Femur (tissue), 1 donor: ENCODE measurements at places on chromosomes 7 and 10.

GRCh38 chr10:63072951-63073350, 60.2 kb upstream of the NRBF2 start:
- DNase-seq = no peak

GRCh38 chr7:34761627-34762026, 103.6 kb downstream of the NPSR1 start:
- DNase-seq = no peak

DNA sequence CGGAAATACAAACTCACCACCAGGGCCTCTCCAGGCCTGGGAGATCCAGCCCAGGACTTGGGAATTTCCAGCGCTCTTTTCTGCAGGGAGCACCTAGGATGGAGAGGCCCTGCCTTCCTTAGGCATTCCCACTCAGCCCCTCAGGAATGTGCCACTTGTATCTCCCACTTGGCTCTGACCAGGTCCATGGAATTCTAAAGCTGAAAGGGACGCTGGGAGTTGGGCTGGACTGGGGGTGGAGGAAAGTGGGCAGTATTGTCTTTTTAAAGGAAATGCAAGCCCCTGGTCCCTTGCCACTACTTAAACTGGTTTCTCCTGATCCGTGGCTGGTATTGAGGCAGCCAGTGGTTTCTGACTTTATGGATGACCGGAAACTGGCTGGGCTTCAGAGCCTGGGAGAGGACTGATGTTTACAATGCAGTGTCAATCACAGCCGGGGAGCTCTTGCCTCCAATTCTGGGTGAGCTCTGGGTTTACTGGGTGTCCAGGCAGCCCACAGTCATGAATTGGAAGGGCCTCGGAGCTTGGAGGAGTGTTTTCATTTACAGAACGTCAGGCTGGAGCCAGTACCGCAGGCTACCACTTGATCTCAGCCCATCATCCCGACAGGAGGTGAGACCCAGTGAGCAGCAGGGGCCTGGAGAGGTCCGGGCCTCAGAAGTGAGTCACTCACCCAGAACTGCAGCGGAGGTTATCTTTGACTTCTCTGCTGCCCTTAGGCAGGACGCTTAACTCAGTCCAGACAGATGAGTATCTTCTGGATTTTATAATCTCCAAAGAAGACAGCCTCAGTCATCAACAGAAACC, 27.3 kb downstream of the AGAP3 start:
- no peak for DNase-seq

DNA sequence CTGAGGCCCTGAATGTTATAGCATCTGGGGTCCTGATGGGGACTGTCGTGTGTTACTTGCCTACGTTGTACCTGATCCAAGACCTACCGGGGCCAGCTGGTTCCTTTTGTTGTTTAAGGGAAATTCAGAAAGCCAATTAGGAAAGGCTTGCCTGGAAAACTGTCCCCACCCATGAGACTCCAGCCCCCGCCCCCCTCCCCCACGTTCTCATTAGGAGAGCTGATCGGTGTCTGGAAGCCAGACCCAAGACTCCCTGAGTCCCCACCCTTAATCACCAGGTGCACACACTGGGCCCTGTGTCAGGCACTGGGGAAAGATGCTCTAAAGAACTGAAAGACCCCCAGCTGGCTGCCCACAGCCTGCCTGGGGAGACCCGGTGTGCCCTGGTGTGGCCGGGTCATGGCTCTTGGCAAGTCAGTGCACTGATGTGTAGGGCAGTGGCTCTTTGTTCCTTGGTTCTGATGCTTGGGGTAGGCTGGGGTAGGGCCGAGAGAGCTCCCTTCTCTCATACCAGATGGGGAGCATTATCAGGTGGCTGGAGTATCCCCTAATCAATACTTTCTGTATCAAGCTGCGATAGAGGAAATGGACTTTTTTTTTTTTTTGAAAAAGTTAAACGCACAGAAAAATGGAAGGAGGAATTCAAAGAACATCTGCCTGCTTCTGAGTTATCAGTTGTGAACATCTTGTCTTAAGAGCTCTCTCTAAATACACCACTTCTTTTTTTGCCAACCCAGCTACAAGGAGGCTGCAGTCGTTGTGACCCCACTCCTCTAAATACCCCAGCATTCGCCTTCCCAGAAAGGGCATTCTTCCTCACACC, 16.9 kb downstream of the TSPAN15 start:
- DNase-seq = no peak

GRCh38 chr10:72218726-72219125, 2.6 kb upstream of the ASCC1 start:
- DNase-seq = no peak

DNA sequence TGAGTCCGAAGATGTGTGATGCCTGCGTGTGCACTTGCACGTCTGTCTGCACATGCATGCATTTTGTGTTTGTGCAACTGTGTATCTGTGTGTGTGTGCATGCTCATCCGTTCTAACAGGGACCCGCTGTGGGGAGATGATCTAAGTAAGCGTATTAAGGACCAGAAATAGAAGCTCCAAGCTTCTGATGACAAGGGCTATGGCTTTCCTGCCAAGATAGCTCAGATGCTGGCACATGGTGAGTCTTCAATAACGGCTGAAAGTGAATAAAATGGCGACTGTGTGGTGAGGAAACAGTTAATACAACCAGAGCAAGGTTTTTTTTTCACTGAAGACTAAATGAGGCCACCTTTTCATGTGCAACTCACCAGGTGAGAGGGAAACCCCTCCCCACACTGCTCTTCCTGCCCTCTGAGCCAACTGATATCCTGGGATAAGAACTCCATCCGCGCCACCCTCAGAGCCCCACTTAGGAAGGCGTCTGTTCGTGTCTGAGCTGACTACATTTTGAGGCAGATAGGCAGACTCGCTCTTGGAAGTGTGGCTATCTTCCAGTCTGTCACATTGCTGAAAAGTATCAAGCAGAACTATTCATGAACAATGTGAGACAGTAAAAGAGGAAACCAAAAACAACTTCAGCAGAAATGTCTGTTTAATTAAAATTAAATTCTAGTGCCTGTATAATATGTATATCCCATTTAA, 47.4 kb upstream of the TCERG1L start:
- DNase-seq = no peak

DNA sequence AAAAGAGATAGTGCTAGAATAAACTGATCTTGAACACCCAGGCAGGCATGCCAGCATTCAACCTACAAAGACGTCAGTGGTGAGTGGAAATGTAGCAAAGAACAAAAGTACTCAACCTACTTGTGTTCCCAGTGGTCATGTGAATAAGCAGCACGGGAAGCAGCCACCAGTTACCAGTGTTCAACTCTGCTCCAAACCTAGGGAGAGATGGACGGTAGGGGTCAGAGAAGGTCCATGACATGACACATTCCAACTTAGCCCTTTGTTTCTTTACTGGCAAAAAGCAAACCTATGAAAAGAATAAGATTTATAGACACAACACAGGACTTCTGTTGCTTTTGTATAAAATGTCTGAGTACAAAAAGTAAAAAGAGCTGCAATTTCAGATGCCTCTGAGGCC, 511.4 kb downstream of the XPNPEP1 start:
- no peak for DNase-seq

DNA sequence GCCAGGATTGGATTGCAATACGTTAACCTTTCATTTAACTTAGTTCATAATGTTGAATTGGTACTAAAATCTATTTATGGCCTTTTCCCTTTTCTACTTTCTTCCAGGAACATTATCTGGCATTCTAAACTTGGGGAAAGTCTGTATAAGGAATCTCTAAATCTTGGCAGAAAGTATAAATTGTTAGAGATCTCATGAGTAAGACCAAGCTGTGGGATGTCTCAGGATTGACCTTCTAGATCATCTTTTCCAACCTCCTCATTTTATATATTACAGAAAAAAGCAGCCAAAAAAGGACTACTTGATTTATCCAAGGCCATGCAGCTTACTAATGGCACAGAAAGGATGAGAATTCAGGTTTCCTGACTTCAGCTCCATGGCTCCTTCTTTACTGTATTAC, 598.3 kb downstream of the INHBA start:
- no peak for DNase-seq

DNA sequence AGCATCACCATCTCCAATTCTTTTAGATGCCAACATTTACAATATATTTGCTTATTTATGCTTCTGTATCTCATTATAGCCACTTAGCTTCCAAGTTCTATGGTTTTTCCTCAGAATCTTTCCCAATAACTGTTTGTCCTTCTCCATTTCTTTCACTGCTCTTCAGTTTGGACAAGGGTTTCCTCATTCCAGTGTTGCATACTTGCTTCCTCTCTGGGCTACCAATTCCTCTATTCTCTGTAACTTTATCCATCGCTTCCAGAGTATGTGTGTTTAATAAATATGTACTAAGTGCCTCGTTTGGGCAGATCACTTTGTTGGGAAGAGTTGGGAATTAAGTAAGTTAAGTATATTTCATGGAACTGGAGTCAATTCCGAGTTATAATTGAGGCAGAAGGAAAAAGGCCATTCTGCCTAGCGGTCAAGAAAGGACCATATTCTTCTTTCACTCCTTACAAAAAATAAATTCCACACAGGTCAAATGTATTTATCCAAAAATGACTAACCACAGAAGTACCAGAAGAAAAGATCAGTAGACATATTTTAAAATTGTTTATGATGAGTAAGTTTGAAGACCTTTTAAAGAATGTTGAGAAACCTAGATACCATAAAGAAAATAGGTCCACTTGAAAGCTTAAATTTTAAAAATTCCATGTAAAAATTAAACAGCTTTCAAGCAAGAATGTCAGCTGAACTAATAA, 10.8 kb downstream of the STAMBPL1 start:
- no peak for DNase-seq

GRCh38 chr10:77080361-77081027, 557.1 kb downstream of the KCNMA1 start:
- no peak for DNase-seq

DNA sequence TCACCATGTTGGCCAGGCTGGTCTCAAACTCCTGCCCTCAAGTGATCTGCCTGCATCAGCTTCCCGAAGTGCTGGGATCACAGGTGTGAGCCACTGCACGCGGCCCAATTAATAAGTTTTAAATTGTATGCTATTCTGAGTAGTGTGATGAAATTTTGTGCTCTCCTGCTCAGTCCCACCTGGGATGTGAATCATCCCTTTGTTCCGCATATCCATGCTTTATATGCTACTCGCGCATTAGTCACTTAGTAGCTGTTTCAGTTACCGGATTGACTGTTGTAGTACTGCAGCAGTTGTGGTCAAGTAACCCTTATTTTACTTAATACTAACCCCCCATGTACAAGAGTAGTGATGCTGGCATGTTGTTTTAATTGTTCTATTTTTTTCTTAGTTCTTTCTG, 47.3 kb upstream of the OIT3 start:
- no peak for DNase-seq
